Stimulated activated CD8-positive, alpha-beta memory T cell treated with anti-CD3 and anti-CD28 coated beads, Interleukin-7, amount 100 ng/mL, for 1 hour (primary cell): ENCODE measurements at places on chromosomes 7 and 10.

DNA sequence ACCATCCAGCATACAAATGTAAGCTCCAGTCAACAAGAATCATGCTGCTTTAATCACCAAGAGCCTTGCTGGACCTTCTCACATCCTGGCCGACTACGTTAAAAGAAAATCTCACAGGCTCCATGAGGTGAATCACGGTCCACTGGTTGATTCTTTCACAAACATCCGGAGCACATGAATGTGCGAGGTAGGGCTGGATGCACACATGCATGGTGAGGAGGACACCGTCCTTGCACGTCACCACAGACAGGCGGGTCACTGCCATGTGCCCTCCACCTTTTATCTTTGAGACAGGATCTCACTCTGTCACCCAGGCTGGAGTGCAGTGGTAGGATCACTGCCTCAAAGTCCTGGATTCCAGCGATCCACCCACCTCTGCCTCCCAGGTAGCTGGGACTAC, 265.1 kb downstream of the PARD3 start:
- DNase-seq, result no peak

- no peak for DNase-seq
These were observed 518 bp downstream of the WAPL start for GRCh38 chr10:86520871-86521677.

DNA sequence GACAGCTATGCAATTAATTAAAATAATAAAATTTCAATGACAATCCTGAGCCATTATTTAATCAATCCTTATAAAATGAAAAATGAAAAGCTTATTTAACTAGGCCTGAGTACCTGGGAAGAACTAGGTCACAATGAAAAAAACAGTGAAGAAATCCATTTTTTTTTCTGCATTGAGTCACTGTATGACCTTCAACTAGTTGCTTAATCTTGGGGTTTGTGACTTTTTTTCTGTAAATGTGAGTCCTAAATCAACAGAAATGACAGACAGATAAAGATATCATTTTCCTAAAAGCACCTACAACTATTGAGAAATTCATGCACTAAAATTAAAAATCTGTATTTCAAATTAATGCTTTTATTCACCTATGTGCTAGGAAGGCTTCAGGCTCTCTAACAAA, 96.8 kb downstream of the TMEM26 start:
- DNase-seq, result no peak

DNA sequence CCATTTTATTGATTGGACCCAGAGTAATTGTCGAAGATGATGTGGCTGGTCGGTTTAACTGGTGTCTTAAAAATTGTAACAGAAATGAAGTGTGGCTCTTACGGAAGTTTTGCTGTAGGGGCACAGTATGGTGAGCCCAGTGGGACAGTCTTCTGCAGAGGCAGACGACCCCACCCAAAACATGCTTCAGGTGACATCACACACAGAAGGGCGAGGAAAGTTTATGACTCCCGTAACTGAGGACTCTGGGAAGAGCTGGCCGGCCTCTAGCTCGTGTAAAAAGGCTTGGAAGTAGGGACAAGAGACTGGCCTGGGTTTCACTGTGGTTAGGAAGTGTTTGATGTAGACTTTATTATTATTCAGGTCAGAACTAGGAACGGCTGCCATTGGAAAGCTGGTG, 73.3 kb downstream of the HTR5A start:
- DNase-seq, result no peak

DNA sequence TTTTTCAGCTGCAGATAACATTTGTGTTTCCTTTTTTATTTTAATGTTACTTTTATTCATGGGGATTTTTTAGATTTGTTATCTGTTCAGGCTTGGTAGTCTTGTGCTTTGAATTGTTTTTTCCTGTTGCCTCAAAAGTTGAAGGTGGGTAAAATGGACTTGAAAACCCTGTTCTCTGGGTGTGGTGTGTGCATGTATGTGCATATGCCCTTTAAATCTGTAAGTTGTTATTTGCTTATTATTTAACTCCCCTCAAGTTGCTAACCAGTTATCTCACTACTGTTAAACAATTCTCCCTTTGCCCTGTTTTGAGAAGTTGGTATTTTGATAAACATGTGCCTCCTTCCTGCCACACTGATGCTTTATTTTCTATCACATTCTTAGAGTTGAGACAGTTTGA, 30.6 kb downstream of the TSPAN14 start:
- no peak for DNase-seq

- no peak for DNase-seq
These were observed 57.2 kb downstream of the PAX2 start for GRCh38 chr10:100802607-100803006.

- no peak for DNase-seq
These were observed 24.4 kb upstream of the ZNF273 start for GRCh38 chr7:64878684-64879083.

DNA sequence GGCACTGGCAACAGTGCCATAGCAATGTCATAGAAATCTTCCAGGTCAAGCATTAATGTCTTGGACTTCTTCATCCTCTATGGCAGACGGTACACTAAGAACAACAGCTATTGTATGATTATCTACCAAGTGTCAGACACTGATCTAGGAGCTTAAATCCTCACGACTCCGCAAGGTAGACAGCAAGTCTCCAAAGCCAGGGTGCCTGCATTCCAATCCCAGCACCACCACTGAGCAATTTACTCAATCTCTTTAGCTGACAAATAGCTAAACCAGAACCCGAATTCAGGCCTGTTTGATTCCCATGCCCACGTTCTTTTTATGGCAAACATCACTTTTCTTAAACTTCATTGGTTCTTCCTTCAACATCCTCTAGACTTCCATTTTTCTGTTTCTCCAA, 31.8 kb downstream of the DNMBP start:
- no peak for DNase-seq

GRCh38 chr7:38178695-38179344, 775 bp downstream of the STARD3NL start:
- DNase-seq, result no peak

DNA sequence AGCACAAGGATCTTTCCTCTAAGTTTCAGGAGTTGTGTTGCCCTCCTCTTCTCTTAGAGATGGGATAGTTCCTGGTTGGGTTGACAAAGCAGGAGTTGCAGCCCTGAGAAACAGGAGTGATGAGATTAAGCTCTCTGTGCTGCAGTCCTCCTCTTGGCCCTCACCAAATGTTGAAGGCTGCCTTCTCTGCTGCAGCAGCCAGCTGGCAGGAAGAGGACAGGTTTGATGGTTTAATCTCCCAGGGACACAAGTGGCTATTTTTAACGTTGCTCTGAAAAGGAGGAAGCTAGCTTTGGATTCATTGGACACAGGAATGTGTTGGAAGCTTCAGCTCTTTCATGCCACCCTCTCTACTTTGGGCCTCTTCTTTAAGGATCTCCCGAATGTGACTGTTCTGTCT, 9.4 kb downstream of the STRIP2 start:
- DNase-seq, result no peak

DNA sequence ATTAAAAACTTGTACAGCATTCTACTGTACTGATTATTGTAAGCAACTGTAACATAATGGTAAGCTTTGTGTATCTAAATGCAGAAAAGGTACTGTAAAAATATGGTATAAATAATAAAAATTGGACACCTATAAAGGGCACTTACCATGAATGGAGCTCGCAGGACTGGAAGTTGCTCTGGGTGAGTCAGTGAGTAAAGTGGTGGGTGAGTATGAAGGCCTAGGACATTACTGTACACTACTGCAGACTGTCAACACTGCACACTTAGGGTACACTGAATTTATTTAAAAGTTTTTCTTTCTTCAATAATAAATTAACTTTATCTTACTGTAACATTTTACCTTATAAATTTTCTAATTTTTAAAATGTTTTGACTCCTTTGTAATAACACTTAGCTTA, 118.6 kb upstream of the ASAH2 start:
- no peak for DNase-seq

DNA sequence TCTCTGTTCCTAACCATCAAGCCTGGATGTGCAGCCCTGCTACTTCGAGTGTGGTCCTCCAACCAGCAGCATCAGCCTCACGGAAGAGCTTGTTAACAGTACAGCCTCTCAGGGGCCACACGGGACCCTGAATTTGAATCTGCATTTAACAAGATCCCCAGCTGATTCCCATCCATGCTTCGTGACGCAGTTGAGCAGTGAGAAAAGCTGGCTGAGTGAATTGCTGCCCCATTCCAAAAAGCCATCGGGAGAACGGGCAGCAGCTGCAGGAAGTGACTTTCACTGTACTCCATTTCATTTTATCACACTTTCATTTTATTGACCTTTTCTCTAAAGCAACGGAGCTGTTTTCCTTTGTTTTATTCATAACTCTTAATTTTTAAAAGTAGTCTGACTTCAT, 22.5 kb downstream of the FAM171A1 start:
- DNase-seq, result no peak

DNA sequence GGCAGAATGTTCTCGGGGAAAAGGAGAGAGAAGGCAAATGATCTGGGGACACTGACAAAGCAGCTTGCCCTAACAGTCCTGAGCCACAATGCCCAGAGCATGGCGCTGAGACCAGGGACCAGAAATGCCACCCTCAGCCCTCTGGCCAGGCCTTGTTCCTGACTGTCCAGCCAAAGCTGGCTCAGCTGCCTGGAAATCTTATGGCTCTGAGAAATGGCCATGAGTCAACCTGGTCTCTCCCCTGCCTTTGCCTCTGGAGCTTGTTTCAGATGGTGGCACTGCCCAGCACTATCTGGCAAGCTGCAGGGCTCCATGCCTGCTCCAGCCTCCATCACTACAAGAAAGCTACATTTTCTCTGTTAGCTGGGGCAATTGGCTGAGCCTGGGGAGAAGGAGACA, 90.5 kb upstream of the PLXNA4 start:
- no peak for DNase-seq
